G401 (cell line): ENCODE measurements at places on chromosomes 3 and 15. TPM values are rescaled to one million over a fixed set of nuclear protein-coding genes. Genes with fewer than 3 reads are reported as not detected.

STX19 gene
- not detected in 2 replicates for total RNA-seq

MASP1 gene
- not detected in 2 replicates for total RNA-seq

TTLL13 gene
- not detected in 2 replicates for total RNA-seq

GRCh38 chr15:31270767-31271166 is 55.9 kb upstream of the KLF13 start:
- no peak for DNase-seq

GRCh38 chr3:98972155-98972554 is 70.7 kb upstream of the DCBLD2 start:
- no peak for DNase-seq

DNA sequence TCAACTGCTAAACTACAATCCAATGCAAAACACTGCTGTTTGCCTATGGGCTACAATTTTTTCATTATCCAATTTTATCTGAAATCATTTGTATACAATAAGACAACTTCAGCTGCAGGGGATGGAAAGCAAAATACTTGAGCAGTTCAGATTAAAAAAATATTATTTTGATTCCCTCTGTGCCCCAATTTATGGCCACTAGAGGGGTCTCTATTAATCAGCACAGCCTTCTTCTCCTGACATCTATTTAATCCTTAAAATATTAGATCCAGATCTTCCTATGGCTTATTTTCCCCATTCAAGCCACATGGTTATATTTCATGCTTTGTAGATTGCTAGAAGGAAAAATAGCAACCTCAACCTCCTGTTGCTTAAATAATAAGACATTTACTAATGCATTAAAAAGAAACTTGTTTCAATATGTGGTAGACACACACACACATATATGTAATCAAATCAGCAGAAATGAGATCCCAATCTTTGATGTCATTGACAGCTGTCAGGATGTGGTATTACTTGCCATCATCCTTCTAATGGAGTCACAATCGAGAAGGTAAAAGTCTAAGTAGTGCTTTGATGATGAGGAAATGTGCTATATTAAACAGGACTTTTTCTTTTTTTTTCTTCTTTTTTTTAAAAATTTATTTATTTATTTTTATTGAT is 104.2 kb downstream of the P2RY1 start:
- no peak for DNase-seq

- peak; percentile 97 for DNase-seq
Observed at GRCh38 chr15:73994413-73994883, at the start of gene PML. Gene PML, plus strand, starts transcription at chr15:73994716. Its CDS starts 97 bp downstream, at chr15:73994813.

DNA sequence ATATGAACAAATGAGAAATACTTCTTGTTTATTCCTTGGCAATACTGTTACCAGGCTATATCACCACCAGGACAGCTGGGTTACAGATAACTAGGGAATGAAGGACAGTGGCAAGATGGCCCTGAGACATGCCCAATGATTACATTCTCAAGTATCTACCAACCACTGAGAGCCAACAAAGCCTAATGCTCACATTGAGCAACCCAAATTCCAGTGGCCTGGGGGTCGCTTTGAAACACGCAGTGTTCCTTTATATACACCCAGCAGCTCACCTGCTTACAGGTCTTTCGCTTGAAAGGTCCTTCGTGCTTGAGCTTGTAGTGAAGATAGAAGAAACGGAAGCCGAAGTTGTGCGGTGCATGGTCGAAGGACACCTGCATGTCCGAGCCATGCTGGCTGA is 45.1 kb downstream of the SPATA12 start:
- no peak for DNase-seq
